Urinary bladder (tissue), 4 donors: ENCODE measurements at places on chromosomes 4 and X. TPM values are rescaled to one million over a fixed set of nuclear protein-coding genes. Genes with fewer than 3 reads are reported as not detected.

S100P gene
- polyA plus RNA-seq = 203 TPM

DGKK gene
- polyA plus RNA-seq = 0.08 TPM

GRCh38 chr4:114494246-114494803 lies 104.3 kb upstream of the UGT8 start:
- DNase-seq = no peak

- no peak for DNase-seq
Measured at GRCh38 chrX:27439771-27440170, 23.4 kb downstream of the PPP4R3C start.

- no peak for DNase-seq
Measured at GRCh38 chr4:19301527-19301926, 950.2 kb upstream of the SLIT2 start.

FHIP1A gene
- polyA plus RNA-seq = 1.2 TPM

GRCh38 chr4:40552536-40552935 lies 77.1 kb downstream of the RBM47 start:
- DNase-seq = no peak

- no peak for DNase-seq
Measured at GRCh38 chr4:107500551-107500950, 219.5 kb downstream of the PAPSS1 start.

DNA sequence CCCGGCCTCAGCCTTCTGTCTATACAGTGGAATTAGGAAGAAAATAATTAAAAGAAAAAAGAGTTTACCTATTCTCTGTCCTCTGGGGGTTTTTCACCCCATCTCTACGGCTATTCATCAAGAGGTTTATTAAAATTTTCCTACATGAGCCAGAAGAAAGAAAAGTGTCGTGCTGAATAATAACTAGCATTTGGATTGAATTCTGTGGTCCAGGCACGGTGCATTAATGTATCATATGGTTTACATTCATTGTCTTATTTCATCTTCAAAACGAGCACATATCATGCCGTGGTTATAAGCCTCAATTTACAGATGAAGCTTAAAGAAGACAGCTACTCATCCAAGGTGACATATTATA lies 5.4 kb upstream of the NAA15 start:
- no peak for DNase-seq

DNA sequence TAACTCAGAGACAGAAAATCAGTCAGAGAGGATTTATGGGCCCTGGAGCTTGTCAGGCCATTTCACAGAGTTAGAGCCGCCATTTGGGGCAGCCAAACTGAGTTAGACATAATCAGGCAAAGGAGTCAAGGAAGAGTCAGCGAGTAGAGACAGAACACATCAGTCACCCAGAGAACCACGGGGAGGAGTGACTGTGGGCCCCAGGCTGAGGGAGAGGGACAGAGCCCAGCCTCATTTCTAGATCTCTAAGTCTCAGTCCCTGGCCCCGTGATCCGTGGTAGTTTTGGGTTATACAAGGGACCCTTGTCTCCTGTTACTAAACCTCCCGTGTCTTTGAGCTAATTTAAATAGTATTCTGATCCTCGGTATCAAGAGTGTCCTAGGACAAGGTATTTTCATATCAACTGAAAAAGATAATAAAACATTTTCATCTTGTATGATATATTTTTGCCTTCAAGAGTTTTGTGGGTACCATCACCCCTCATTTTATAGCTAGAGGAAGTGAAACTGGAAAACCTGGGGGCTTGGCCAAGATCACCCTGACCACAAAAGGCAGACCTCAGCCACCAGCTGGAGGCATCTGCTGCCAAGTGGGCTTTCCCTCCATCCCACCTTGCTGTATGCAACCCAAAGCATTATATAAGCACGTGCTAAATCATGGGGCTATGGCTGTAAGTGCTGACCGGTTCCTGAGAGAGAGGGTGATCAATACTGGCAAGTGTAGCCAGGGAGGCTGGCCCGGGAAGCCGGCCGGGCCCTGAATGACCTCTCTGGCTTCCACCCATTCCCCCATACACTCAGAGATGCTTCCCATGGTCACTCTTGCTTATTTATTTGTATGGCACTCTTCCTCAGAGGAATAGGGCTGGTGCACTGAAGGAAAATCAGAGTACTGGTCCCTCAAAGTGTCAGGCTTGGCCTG lies 204.1 kb downstream of the BCOR start:
- no peak for DNase-seq

PDGFRA gene
- polyA plus RNA-seq = 189 TPM

GRCh38 chr4:87009095-87009648 lies 74.4 kb downstream of the AFF1 start:
- no peak for DNase-seq

GRCh38 chr4:130233377-130234047 lies 1137.6 kb downstream of the C4orf33 start:
- DNase-seq = no peak

GRCh38 chr4:150209140-150209829 lies 131.0 kb downstream of the DCLK2 start:
- no peak for DNase-seq

CRMP1 gene
- polyA plus RNA-seq = 12.1 TPM

NCAPG gene
- 0.15 TPM for polyA plus RNA-seq

- no peak for DNase-seq
Measured at GRCh38 chr4:84878090-84878489, 88.4 kb downstream of the WDFY3 start.

DNA sequence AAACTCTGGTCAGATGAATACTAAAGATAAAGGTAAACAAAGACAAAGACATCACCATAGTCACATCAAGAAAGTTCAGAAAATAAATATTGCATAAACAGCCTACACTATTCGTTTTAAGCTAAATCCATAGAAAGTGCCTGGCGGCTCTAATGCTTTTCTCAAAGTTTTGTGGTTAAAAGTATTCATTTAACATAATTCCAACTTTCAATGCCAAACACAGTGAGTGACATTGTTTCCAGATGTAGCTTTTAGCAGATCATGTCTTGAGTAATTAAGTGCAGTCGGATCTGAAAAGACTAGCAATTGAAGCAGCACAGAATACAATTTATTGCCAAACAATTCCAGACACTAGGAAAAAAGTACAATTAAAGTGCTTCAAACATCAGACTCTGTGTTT lies 287.1 kb upstream of the ADGRL3 start:
- DNase-seq = no peak

GRCh38 chr4:90443231-90443630 lies 316.0 kb downstream of the CCSER1 start:
- DNase-seq = no peak

DNA sequence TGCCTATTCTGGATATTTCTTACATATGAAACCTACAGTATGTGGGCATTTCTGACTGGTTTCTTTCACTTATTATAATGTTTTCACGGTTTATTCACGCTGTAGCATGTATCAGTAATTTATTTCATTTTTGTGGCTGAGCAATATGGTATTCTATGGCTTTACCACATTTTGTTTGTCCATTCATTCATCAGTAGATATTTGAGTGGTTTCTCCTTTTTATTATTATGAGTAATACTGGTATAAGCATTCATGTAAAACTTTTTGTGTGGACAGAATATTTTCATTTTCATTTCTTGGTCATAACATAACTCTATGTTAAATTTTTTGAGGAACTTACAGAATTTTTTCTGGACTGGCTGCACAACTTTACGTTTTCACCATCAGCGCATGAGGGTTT lies 122.7 kb upstream of the PABPC5 start:
- no peak for DNase-seq

BANK1 gene
- polyA plus RNA-seq = 1.5 TPM

DNA sequence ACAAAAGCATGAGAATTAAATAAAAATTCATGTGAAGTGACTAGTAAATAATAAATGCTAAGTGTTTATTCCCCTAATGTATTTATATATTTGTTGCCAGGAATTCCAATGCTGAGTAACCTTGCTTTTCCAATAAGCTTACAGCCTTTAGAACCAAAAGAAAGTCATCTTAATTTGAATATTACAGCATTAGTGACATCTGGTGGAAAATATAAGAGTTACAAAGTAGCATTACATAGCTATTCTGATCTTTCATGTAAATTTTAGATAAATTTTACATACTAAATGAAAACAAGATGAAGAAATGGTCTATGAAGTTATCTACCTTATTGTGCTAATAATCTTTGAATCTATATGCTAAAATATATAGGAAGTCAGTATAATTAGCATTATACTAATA lies 10.4 kb downstream of the MAD2L1 start:
- DNase-seq = no peak

CSAG2 gene
- not detected for polyA plus RNA-seq
